ENCODE measurements at places on chromosomes 3 and 15.

DNA sequence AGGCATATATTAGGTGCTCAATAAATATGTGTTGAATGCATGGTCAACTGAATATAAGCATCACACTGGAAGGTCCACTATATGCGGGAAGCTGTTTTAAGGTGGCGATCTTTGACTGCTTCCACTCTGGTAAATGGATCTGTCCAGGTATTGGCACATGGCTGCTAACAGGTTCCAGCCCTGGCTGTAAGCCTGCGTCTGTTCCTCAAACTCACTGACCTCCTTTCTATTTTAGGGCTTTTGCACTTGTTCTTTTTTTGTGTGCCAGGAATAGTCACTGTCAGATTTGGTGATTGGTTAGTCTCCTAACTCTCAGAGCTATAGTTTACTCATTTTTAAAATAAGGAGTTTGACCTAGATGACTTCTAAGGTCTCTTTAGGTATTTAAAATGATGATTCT lies 46.2 kb downstream of the ADAMTSL3 start:
- DNase-seq, result no peak

DNA sequence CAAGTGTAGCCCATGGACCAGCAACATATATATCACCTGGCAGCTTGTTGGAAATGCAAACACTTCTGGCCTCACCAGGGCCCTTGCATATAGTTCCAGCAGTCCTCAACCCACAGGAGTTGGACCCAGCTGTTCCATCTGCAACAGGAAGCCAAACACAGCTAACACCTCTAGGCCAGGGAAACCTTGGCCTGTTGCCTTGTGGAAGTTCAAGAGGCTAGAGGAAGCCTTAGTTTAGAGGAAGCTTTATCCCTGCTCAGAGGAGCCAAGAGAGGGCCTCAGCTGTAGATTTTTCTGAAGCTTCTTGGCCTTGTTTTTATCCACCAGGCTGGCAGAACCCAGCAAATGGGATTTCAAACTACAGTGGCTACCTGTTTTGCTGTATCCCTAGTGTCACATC lies 11.4 kb downstream of the FHIT start:
- DNase-seq, result no peak

DNA sequence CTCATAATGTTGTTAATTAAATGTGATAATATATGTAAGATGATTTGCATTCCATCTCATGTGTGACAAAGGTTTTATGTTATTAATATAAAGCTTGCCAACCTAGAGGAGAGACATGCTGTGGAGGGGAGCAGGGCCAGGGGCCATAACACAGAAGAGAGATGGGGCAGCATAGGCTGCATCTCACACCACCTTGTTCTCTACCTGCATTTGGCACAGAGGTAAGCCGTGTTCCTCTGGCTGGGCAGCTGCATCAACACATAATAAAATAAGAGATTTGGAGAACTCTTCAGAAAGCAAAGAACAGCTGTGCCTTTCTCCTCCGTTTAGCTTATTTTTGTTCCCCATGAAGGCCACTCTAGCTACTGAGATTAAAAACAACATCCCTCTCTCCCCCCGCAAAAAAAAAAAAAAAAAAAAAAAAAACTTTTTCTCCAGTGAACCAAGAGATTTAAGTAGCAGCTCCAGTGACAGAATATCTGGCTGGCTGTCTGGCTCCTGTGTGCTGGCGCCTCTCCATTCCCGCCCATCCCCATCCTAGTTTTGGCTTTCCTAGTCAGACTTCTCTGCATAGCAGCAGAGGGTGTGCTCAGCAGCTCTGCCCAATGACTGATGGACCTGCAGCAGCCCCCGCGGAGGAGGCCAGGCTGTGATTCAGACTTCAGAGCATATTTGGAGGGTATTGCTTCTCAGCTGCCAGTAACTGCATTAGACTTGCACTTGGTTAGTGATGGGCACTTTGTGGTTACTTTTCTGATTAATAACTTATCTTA lies 52.2 kb upstream of the STXBP5L start:
- no peak for DNase-seq

- peak; percentile 10 for DNase-seq
These were observed 20.5 kb upstream of the MINDY4B start for GRCh38 chr3:150925751-150926201.

DNA sequence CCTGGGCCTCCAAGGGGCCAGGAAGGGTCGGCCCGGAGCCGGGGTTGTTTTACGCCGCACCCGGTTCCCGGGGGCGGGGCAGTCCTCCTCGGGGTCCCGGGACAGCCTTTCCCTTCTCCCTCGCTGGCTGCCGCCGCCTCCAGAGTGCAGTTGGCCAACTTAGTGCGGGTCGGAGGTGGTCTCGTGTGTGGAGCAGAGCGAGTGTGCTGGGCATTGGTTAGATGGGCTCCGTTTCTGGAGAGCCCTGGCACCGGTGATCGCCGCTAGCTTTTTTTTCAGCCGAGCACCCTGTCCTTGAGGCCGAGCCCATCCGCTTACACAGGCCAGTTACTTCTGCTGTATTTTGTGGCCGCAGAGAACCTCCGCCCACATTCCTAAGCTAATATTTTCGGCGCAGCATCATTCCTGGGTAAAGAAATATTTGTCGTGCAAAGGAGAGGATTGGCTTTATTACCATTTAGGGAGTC lies 585 bp downstream of the KIF23 start:
- DNase-seq, result no peak

- no peak for DNase-seq
These were observed 30.8 kb downstream of the CHCHD4 start for GRCh38 chr3:14093831-14094230.

- DNase-seq, result no peak
These were observed 106.6 kb downstream of the PIK3R4 start for GRCh38 chr3:130640027-130640426.

DNA sequence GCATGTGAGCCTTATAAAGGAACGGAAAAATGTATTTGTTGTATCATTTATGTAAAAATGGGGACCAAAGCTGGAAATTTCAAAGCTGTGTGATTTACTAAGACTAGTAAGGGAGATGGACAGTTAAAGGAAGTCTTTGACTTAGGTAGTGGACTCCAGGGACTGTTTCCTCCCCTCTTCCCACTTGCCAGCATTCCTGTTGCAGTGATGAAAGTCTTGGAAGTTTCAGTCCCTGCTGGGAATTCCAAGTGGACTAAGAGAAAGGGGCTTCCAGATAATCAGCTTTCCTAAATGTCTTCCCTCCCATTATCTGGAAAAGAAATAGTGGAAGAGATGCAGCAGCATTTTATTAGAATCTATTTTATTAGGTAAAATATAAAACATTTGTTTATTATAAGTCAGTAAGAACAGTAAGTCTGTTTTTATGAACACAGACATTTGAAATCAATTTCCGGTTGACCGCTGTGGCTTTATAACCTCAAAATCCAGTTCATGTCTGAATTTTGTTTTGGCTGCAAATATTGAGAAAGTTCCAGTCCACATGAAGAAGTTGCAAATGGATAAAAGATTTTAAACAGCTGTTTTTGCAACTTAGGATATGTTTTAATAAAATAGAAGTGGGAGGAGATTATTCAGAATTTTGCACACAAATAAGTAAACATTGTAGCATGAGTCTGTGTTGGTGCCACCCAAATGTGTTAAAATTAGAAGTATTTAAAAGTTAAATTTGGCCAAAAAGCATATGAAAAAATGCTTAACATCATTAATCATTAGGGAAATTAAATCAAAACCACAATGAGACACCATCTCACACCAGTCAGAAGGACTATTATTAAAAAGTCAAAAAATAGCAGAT lies 141.8 kb downstream of the IL20RB start:
- no peak for DNase-seq

DNA sequence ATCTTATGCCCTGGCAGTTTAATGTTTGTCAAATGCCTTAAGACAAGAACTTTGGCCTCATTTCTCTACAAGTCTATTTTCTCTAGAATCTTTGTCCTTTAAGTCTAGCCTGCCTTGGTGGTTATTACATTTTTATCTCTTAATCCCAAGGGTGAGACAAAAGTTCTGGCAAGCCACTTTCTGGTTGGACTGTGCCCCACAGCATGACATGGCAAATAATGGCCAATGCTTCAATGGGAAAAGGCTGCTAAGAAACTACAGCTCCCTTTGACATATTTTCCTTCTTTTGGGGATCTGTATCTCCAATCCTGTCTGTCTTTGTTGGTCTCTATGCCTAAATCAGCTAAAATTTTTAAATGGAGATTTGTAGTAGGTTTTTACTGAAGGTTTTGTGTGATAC lies 181.6 kb upstream of the MBNL1 start:
- DNase-seq, result no peak

DNA sequence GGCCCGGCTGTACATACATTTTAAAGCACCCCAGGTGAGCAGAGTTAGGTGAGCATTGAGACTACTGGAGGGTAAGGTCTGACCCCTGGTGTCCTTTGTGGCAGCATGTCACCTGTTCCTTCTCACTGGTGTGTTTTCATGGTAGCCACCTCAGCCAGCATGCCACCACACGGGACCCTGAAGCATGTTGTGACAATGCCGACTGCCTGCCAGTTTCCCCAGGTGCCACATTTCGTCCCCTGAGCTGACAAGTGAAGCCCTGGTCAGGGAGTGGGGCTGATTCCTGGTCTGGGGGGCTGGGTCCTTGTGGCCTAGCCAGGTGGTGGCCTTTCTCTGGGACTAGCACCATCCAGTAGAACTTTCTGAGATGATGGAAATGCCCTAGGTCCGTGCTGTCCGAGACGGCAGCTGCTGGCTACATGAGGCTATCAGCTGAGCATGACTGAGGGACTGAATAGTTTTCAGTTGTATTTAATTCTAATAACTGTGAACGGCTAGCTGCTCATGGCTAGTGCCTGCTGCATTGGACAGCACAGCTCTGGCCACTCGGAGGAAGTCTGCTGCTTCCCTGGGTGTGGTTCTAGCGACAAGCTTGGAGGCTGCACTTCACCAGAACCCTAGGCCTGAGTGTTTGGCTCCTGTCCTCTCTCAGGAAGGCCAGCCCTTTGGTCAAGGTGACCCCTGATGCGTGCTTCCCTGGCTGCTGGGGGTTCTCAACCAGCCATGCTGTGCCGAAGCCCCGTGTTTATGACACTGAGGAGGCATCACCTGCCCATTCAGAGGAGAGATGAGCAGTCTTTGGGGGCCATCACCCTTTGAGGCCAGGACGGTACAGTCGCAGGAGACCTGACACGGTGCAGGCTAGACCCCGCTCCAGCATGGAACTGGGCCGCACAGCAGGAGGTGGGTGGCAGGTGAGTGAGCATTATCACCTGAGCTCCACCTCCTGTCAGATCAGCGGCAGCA lies 3.9 kb downstream of the C3orf22 start:
- DNase-seq, result no peak

DNA sequence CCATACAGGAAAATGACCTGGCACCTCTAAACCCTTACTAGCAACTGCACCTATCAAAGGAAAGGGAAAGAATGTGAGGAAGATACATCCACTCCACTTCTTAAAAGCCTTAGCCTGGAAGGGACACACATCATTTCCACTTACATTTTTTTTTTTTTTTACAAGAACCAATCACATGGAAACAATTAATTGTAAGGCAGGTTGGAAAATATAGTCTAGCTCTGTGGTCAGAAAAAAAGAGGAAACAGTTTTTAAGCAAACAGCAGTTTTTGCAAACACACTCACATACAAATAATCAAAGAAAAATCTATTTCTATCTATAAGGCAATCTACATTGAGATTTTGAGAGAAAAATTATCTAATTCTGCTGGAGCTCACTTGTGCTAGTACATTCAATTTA lies 98.9 kb upstream of the SPRED1 start:
- no peak for DNase-seq

DNA sequence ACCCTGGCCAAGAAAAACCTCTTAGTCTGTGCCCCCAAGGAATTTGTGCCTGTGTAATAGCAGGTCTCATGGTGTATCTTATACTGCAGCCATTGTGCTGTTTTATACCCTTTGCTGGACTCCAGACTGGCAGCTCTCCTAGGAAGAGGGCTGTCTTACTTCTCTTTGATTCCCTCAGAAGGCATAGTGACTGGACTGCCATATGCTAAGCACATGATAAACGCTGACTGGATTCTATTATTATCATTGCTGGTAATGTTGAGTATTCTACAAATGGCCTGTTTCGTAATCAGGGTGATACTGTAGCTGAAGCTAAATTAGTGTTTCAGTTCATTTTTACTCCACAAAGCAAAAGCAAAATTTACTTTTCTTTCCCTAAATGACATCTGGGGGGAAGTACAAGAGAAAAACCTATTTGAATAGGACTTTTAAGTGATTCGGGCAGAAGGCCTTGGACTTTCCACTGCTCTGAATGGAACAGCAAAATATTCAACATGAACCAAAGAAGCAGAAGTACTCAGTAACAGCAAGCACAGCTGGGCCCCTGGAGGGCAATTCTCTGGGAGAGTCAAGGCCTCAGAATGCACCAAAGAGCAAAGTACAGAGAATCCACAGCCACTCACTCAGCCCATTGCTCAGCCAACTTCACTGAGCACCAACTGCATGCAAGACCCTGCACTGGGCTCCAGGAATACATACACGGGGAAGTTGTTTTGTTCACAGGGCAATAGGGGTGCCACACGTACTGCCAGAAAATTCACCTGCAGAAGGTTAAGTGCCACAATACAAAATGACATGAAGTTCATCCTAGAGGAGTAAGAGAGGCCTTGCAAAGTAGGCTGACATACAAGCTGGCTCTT lies 7.9 kb upstream of the BCL2A1 start:
- DNase-seq, result no peak

GRCh38 chr3:59644479-59645402 lies 594.9 kb upstream of the CFAP20DC start:
- no peak for DNase-seq

- no peak for DNase-seq
These were observed 366.4 kb upstream of the AGTR1 start for GRCh38 chr3:148331081-148331846.

GRCh38 chr3:179868715-179869114 lies 168.0 kb downstream of the PEX5L start:
- DNase-seq, result no peak

GRCh38 chr3:62727536-62727935 lies 147.7 kb downstream of the CADPS start:
- no peak for DNase-seq

DNA sequence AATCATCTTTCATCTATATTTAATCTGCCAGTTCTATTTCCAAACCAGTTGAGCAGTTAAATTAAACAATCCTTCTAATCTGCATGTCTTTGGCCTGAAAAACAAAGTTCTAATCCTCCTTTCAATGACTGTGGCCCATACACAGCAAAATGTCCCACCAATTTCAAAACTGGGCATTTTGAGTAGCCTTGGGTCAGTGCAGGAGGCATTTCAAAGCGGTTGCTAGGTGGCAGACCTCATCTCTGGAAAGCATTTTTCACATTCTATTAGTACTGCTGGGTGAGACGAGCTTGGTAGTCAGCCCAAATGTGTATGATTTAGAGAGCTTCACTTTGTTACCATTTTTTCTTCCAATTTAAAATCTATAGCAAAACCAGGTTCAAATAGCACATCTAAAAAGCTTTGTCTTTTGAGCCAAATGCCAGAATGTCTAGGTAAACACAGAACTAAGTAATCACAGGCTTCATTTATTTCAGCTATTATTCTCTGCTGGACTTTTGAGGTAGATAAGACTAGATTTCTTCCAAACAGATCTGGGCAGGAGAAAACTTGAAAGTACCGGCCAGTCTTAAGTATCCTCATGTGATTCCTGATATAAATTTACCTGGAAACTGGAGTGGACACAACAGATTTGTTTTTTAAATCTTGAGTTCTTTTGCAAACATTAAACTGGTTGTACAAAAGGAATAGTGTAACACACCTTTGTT lies 8.9 kb upstream of the ARHGEF26 start:
- no peak for DNase-seq
